ENCODE measurements at places on chromosomes 1 and 21.

GRCh38 chr1:236422517-236422876 lies 28.4 kb downstream of the EDARADD start:
- no peak for DNase-seq

- no peak for DNase-seq
Measured at GRCh38 chr1:160868141-160868540, 5.5 kb upstream of the CD244 start.

DNA sequence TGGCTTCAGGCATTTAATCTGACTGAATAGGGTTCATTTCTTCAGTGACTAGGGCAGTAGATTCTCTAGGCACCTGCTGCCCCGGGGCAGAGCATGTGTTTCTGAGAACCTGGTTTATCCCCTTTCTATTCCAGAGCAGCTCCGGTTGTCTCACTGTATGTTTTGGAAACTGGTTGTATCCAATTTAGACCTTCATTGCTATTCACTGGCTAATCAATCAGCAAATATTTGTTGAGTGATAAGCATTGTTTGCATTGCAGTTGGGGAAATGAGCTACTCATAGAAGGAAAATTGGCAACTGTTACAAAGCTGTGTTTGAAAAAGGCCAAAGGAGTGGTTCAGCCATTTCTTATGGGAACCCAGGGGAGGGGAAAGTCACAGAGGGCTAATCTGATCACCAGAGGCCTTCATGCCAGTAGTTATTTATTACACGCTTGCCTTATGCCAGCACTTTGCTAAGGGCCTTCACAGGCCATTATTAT lies 2.9 kb downstream of the QSOX1 start:
- DNase-seq = no peak

GRCh38 chr1:75797273-75797588 lies 549 bp downstream of the MSH4 start:
- no peak for DNase-seq

All from CD4-positive, alpha-beta T cell treated with Interleukin-10 for 1 hour (primary cell).